ENCODE measurements at places on chromosomes 2 and 18. TPM values are rescaled to one million over a fixed set of nuclear protein-coding genes. Genes with fewer than 3 reads are reported as not detected.

The SNORC gene
- 0.92 TPM for total RNA-seq

The VAMP5 gene
- total RNA-seq, result 32.8 TPM

The TGFA gene
- 0.28 TPM for total RNA-seq

The CDH2 gene
- total RNA-seq, result 33.7 TPM

The SKA1 gene
- 6.6 TPM for total RNA-seq

The ANKRD23 gene
- total RNA-seq, result 1.00 TPM

The ANKMY1 gene
- total RNA-seq, result 4.8 TPM

The CBLN2 gene
- total RNA-seq, result under 0.01 TPM

The SLC4A3 gene
- total RNA-seq, result 2.1 TPM

The IL36B gene
- not detected for total RNA-seq

The CYS1 gene
- total RNA-seq, result 2.0 TPM

The NDUFAF7 gene
- total RNA-seq, result 13.9 TPM

The TSGA10 gene
- 3.4 TPM for total RNA-seq

The XPO1 gene
- total RNA-seq, result 177 TPM

The TWIST2 gene
- total RNA-seq, result 45.2 TPM

The CFAP210 gene
- not detected for total RNA-seq

The C2orf66 gene
- not detected for total RNA-seq

The SCYGR4 gene
- total RNA-seq, result not detected

The NFE2L2 gene
- total RNA-seq, result 116 TPM

The CTIF gene
- 43.4 TPM for total RNA-seq

The DSG1 gene
- total RNA-seq, result not detected

The UGT1A8 gene
- total RNA-seq, result 0.71 TPM

The C2orf15 gene
- not detected for total RNA-seq

The SLC9A4 gene
- total RNA-seq, result under 0.01 TPM

The SOX11 gene
- total RNA-seq, result under 0.01 TPM

The TCF4 gene
- 63.3 TPM for total RNA-seq

All from smooth muscle cell of bladder (primary cell).